ENCODE measurements at places on chromosomes 5 and 9.

GRCh38 chr9:6632516-6633183 is 12.9 kb downstream of the GLDC start:
- no peak for DNase-seq

GRCh38 chr5:110165366-110165765 is 475.6 kb downstream of the MAN2A1 start:
- no peak for DNase-seq

- DNase-seq = no peak
These were observed 3.7 kb downstream of the CLTA start for GRCh38 chr9:36194326-36195000.

- peak; percentile 74 for DNase-seq
These were observed 5.0 kb downstream of the IL3 start for GRCh38 chr5:132065351-132065937.

- no peak for DNase-seq
These were observed 284.5 kb upstream of the RASA1 start for GRCh38 chr5:86983208-86983607.

DNA sequence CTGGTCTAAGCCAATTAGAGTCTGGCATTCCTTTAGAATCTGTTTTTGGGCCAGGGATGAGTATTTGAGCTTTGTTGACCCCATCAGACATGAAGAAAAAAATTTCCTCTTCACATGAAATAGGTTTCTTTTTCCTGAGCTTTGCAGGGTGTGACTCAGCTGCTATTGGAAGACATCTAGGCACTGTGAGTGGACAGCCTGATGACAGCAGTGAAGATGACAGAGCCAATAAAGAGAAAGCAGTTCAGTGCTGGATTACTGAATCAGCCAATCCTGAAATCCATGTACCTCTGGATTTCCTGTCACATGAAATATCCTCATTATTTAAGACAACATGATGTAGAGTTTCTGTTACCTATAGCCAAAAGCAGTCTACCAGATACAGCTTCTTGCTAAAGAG is 51.3 kb upstream of the GRIA1 start:
- DNase-seq = no peak

- DNase-seq = no peak
These were observed 53.9 kb downstream of the AHRR start for GRCh38 chr5:375336-375920.

- DNase-seq = no peak
These were observed 101.8 kb downstream of the PJA2 start for GRCh38 chr5:109307951-109308350.

DNA sequence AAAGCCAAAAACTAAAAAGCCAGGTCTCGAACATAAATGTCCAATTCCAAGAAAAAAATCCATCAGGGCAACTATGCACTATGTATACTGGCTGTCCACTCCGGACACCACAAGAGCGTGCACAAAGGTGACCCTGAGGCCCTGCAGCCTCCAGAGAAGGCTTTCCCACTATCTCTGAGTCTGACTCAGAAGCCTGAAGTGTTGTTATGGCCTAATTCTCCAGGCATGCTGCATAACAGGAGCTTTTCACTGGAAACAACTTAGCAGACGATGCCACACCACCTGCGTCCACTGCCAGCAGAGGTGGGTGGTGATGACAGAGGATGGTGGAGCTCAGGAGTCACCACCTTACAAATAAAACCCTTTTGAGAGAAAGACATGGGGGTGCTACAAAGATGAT is 63.7 kb downstream of the HABP4 start:
- DNase-seq = no peak

GRCh38 chr5:100913298-100913697 is 10.2 kb upstream of the ST8SIA4 start:
- DNase-seq = no peak

DNA sequence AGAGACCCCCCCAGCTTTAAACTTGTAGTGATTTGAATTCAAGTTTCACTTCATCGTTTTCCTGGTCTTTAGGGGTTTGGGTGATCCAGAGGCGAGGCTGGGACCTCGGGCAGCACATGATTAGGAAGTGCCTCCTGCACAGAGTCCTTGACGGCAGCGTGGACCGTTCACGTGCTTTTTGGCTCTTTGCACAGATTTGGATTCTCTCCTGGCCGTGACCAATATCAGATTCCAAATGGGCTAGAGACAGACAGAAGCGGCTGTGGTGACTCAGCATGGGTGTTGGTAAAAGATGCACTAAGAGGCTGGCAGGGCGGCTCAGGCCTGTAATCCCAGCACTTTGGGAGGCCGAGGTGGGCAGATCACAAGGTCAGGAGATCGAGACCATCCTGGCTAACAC is 117.2 kb upstream of the CACNA1B start:
- no peak for DNase-seq

DNA sequence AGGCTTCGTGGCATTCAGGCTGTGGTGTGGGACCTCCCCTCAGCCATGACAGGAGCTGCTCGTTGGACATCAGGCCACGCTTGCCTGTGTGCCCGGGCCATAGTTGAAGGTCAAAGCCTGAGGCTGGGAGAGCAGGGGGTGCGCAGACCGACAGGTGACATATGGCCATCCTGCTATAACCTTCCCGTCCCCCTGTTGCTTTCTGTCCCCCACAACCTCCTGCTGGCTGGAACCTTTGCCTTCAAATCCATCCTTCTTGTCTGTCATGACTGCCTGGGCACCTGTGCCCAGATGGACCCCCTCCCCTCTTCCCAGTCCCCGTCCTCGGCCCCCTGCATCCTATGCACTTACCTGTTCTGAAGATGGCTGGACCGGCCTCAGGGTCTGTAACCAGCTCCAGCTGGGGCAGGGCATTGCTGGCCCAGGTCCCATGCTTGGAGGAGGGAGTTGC is 83.2 kb downstream of the WNK2 start:
- DNase-seq = no peak

GRCh38 chr9:121443981-121444380 is 55.7 kb downstream of the GGTA1 start:
- no peak for DNase-seq

DNA sequence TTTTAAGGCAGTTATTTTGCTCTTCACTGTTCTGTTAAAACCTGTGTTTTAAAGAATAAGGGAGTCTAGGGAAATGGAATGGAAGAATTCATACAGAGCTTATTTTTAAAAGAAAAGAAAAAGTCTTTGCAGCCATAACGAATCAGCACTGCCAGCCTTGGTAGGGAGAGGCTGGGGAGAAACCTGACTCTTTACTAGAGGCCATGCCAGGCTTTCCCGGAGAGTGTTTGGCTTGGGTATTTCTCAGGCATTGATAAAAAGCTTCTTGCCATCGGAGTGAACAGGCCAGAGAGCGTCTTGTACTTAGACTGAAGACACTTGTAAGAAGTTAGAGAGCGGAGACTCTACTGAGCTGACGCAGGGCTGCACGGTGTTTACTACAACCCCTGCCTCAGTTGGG is 72.7 kb upstream of the NFIL3 start:
- no peak for DNase-seq

GRCh38 chr9:133489253-133490190 is 10.6 kb upstream of the SLC2A6 start:
- DNase-seq = no peak

GRCh38 chr5:126676195-126676624 is 75.5 kb downstream of the PHAX start:
- DNase-seq = peak; percentile 58

GRCh38 chr9:103037508-103038477 is 42.7 kb downstream of the CYLC2 start:
- DNase-seq = no peak

DNA sequence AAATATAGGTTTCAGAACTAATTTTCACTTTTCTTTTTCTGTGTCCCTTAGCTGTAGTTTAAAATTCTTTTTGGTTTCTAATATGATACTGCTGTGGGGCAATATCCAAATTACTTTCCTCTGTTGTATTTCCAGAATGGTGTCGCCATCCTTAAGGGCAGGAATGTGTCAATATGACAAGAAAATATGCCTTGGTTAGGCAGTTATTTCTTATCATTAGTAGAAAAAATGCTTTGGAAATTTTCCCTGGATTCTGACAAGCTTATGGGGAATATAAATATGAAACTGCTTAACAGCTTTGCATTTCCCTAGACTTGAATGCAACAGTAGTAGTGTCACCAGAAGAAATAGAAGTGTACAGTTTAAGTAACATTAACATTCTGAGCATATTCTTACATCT is 29.4 kb downstream of the ANKRD34B start:
- DNase-seq = no peak

- DNase-seq = no peak
These were observed 33.7 kb downstream of the NCS1 start for GRCh38 chr9:130205912-130206311.

DNA sequence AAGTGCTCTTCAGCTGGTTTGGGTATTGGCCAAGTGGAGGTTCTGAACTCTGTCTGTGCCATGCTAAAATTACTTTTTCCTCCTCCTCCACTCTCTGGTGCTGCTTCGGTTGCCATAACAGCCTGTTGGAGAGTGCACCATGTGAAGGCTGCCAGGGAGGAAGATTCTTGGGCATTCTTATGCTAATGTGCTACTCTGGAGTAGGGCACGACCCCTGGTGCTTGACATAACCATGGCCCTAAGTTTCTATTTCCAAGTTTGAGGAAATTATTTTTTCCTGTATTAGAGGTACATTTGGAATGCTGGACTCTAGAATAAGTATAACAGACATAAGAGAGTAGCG is 111.6 kb downstream of the ARHGAP26 start:
- no peak for DNase-seq

GRCh38 chr5:10662083-10662482 is 98.2 kb downstream of the ANKRD33B start:
- no peak for DNase-seq

DNA sequence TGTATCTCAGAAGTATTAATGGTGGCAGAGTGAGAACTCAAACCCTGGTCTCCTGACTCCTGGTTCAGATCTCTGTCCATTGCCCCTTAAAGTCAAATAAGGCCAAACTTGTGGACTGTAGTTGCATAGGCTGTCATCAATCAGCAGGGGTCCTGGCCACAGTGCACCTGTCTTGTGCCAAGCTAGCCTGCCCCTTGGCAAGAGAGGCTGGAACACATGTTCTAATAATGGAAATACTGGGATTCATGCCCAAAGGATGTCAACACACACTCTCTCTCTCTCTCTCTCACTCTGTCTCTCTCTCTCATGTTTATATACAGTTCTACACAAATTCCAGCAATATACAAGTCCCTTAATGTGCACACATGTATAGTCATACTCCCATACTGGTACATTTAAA is 44.3 kb downstream of the GLRA1 start:
- peak; percentile 38 for DNase-seq

- no peak for DNase-seq
These were observed 11.4 kb upstream of the IFNA14 start for GRCh38 chr9:21251190-21251589.

DNA sequence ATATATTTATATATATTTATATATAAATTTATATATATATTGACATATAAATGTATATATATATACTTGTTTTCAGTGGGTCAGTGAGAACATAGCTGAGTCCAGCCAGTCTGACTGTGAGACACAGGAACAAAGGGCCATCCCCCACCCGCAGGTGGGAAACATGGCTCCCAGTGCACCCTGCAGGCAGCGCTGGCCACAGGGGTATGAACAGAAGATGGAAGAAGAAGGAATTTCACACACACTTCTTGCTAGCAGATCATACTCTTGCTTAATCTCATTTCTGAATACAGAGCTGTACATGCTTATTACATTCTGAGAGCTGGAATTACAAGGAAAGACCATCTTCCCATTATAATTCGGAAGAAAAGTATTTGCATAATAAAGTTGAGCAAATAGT is 595.4 kb downstream of the IRX1 start:
- no peak for DNase-seq

- DNase-seq = no peak
These were observed 1465.1 kb upstream of the C9orf72 start for GRCh38 chr9:29038332-29038731.

GRCh38 chr5:157252711-157253465 is 13.0 kb upstream of the CYFIP2 start:
- DNase-seq = no peak

DNA sequence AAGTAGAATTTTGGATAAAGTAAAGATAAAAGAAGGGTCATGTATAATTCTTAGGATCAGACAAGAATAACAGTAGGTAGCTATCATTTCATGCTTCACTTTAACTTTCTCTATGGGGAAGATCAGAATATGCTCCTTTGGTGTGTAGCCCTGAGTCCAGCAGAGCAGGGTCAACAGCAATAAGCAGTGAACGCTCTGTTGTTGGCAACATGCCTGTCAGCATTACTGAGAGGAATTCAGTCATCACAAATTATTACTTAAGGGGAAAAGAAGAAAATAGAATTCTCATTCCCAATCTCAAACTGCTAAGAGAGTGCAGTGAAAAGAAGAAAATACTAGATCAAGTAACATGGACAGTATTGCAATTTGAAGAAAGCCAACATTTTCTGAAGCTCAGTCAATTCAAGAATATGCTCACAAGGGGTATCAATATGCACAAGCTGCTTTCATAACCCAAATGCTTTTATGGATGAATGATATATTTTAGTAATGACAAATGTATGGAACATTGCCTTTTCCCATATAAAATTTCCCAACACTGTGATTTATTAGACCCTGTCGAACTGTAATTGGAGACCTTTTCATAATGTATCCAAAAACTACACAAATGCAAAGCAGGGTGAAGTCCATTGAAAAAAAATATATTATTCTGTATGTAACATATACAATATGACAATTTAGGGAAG is 1359.4 kb downstream of the EFNA5 start:
- DNase-seq = no peak

DNA sequence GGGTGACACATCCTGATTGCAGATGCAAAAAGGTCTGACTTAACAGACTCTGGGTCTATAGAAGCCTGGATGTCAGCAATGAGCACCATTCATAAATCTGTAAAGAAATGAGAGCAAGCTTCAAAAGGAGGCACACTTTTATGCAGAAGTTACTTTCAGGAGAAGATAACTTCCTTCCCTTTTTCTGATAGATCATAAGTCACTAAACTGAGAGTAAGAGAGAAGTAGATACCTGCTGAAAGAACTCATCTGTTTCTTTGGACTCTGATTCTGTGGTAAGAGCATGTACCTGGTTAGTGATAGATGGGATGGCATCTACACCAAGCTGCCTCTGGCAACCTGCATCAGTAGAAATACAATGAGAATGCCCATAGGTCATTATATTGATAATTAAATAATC is 525.6 kb downstream of the CETN3 start:
- no peak for DNase-seq
